Caco-2 (cell line): ENCODE measurements at places on chromosomes 5 and 9. TPM values are rescaled to one million over a fixed set of nuclear protein-coding genes. Genes with fewer than 3 reads are reported as not detected.

TMOD1 gene
- total RNA-seq, result 1.00 and 1.1 TPM in 2 replicates

SOX30 gene
- total RNA-seq, result 2.9 and 3.1 TPM in 2 replicates

- DNase-seq, result no peak
Measured at GRCh38 chr5:14286574-14287421, 143.7 kb downstream of the TRIO start.

DNA sequence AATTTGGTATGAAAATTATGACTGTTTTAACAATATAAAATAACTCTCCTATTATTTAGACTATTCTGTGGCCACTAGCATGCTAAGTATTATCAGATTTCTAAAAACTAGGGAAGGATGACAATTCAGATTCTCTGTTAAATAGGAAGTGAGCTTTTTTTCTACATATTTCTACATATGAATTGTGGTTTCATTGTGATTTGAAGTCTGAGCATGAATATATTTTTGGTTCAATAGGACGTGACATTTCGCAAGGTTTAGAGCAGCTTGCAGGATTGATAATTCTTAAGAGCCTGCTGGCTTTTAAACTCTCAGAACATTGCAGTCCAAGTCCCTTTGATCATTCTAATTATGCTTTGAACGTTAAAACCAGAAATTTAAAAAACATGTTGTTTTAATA is 82.9 kb downstream of the ADGRV1 start:
- no peak for DNase-seq

DNA sequence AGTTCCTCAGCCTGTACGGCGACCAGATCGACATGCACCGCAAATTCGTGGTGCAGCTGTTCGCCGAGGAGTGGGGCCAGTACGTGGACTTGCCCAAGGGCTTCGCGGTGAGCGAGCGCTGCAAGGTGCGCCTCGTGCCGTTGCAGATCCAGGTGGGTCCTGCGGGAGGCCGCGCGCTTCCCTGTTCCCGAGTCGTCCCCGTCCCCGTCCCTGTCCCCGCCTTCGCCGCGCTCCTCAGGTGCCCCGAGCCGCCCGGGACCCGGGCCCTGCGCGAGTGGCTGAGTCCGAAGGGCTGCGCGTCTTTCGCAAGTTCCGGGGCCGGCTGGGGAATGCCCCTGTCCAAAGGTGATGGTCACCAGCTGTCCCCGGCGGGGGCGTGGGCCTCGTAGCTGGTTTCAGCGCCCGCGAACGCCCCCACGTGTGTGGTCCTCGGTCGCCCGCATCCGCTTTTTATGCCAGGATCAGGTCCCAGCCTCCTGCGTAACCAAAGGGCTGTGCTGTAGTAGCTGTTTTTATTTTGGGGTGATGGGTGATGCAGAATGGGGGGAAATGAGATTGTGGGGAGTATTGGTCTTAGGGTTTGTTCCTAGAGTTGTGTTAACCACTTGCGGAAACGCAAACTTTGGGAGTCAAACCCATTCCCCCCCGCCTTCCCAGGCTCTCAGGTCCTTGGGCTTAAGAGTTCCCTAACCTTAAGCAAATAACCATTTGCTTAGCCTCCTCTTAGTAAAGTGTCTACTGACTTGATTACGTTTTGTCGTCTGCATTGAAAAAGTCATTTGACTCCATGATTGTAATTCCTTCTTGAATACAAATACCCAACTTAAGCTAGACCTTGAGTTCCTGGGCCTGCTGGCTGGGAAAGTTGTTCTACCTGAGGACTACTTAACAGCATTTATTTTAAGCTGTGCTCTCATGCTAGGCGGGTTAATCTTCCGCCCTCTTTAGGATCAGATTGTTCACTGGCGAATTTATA is 663 bp downstream of the ISOC1 start:
- peak; percentile 83 for DNase-seq
